Suppressor macrophage treated with lipopolysaccharide for 1 hour (primary cell): ENCODE measurements at places on chromosomes 4 and X.

GRCh38 chr4:123312116-123312515 is 84.5 kb upstream of the SPRY1 start:
- no peak for DNase-seq

GRCh38 chr4:168551211-168551610 is 54.4 kb downstream of the PALLD start:
- DNase-seq, result peak; percentile 20

- DNase-seq, result no peak
These were observed 167.9 kb upstream of the PGRMC2 start for GRCh38 chr4:128455480-128455879.

- DNase-seq, result no peak
These were observed 16.4 kb downstream of the NAAA start for GRCh38 chr4:75924309-75924827.

GRCh38 chr4:113563691-113564378 is 197.7 kb downstream of the CAMK2D start:
- no peak for DNase-seq

DNA sequence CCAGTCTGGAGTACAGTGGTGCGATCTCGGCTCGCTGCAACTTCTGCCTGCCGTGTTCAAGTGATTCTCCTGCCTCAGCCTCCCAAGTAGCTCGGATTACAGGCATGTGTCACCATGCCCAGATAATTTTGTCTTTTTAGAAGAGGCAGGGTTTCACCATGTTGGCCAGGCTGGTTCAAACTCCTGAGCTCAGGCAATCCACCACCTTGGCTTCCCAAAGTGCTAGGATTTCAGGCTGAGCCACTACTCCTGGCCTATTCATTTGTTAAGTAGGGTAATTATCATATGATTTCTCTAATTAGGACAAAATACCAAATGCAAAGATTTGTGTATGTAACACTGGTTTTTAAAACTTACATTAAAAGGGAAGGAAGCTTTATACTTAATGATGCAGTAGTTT is 137.8 kb downstream of the GPM6A start:
- no peak for DNase-seq

- no peak for DNase-seq
These were observed 46.4 kb upstream of the VBP1 start for GRCh38 chrX:155169881-155170280.

DNA sequence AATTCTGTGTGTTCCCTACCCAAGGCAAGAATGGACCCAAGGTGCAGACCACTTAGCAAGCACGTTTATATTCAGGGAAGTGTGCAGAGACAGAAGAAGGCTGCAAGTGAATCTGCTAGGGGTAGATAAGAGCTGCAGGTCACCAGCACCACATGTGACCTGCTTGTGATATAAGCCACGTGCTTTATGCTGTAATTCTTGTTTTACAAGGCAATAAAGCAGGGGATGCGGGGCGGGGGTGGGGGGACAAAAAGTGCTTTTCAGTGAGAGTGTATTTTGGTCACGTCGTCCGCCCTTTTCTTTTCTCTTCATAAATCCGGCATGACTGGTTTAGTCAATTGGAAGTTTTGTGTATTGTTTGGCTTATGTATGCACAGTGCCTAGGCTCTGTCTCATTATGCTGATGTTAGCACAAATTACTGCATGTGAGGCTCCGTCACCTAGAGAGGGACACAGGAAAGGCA is 192.7 kb downstream of the RBMX2 start:
- DNase-seq, result no peak

DNA sequence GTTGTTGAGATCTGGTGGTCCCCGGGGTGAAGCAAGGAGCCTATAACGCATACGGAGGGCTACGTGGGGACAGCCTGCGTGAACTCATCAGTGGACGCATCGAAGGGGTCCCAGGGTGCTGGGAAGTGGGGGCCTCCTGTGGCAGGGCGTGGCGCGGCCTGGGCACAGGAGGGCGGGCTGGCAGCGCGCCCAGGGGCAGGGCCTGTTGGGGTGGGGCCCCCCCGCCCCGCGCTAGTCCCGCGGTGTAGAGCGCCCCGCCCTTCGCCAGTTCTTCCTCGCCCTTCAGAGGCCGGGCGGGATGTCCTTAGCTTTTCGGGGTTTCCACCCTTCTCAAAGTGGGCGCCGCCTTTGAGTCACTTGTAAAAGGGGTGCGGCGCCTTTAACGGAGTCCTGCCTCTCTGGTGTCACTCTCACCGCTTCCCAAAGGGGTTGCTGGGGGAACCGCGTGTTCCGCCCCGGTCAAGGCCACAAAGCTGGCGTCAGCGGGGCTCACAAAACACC is 632 bp downstream of the PLP2 start:
- DNase-seq, result peak; percentile 91
